ENCODE measurements at places on chromosomes 1 and 21. TPM values are rescaled to one million over a fixed set of nuclear protein-coding genes. Genes with fewer than 3 reads are reported as not detected.

The TRIM58 gene
- total RNA-seq, result under 0.01 TPM

The CAMK1G gene
- 2.2 TPM for total RNA-seq

The YOD1 gene
- 6.0 TPM for total RNA-seq

The C1orf185 gene
- not detected for total RNA-seq

The IKBKE gene
- total RNA-seq, result 19.3 TPM

The AJAP1 gene
- not detected for total RNA-seq

The SERPINC1 gene
- 0.17 TPM for total RNA-seq

The AXDND1 gene
- total RNA-seq, result 0.17 TPM

The SPATA17 gene
- 0.50 TPM for total RNA-seq

The TMPRSS3 gene
- not detected for total RNA-seq

The ANGEL2 gene
- total RNA-seq, result 68.7 TPM

The AUNIP gene
- 0.33 TPM for total RNA-seq

The PALMD gene
- 2.0 TPM for total RNA-seq

The KRTAP21-2 gene
- not detected for total RNA-seq

The GJA8 gene
- total RNA-seq, result not detected
